ENCODE measurements at places on chromosomes 3 and 15.

- DNase-seq: no peak
These were observed 64.1 kb upstream of the SLC6A1 start for GRCh38 chr3:10928407-10928960.

GRCh38 chr3:145282505-145282904, 878.5 kb downstream of the PLOD2 start:
- DNase-seq: no peak

GRCh38 chr15:101250341-101250831, 1.5 kb downstream of the CHSY1 start:
- DNase-seq: no peak

DNA sequence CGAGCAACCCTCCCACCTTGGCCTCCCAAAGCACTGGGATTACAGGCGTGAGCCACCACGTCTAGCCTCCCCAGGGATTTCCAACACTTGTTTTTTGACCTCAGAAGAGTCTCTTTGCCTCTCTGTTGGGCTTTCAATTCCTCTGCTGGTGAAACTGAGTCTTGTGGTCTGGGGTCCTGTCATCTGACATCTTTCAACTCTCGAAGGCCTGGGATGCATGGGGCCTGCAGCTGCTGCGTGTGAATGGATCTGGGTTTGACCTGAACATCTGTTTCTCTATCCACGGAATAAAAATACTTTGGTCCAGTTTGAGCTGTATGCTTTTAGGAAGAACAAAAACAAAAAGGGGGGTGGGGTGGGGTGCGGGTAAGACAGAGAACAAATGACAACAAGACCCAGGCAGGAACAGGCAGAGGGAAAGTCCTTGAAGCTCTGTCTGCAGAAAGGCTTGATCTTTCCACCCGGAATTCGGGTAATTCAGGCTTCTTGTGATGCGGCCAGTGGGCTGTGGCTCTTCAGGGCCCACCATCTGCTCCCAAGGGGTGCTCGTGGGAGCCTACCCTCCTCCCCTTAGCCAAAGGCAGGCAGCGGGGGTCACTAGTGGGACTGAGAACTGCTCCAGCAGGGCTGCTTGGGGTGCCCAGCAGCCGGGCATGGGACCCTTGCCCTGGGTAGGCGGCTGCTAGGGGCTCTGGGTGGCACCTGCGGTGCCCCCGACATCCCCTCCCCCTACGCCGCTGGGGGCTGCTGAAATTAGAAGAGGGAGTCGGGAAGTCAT, 71.5 kb downstream of the SLC12A8 start:
- no peak for DNase-seq

- no peak for DNase-seq
These were observed 176.3 kb upstream of the ICE2 start for GRCh38 chr15:60655252-60655651.

DNA sequence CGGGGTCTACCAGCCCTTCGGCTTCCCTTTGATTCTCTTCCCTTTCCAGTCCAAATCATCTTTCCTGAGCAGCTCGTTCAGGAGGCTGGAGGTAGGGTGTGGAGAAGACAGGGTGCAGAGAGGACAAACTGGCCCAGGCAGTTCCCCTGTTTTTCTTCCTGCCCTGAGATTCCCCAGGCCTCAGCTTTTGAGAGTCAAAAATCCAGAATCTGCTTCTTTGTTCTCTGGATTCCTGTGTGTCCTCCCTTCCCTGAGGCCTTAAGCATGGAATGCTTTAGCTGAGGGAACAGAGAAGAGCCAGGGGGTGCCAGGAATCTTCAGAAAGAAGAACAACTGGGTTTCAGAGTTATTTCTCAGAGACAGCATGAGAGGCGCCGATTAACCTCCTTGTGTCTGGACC, 26.7 kb upstream of the LRTM1 start:
- no peak for DNase-seq

- no peak for DNase-seq
These were observed 35.2 kb downstream of the SSR3 start for GRCh38 chr3:156519758-156520162.

GRCh38 chr3:136300444-136300843, 50.3 kb downstream of the PCCB start:
- DNase-seq: no peak

GRCh38 chr3:73448761-73449301, 175.9 kb downstream of the PDZRN3 start:
- DNase-seq: no peak

- no peak for DNase-seq
These were observed 216.9 kb downstream of the LRTM1 start for GRCh38 chr3:54710954-54711353.

DNA sequence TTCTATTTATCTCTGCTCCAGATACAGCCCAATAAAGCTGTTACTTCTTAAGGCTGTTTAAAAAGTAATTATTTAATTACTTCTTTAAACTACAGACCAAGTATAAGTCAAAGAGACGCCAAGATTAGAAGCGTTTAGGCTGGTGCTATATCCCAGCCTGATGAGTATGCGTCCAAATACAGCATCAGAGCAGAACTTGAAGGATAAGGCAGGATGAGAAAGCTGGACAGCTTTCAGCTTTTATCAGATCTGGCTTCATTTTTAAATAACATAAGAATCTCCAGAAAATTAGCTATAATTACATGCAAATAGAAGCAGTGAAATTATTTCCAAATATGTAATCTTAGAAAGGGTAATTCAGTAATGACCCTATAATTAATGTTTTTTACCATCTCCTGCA, 110.3 kb upstream of the MYO5C start:
- DNase-seq: no peak

GRCh38 chr3:29140666-29141065, 140.2 kb upstream of the RBMS3 start:
- DNase-seq: no peak

GRCh38 chr3:147493666-147494065, 84.5 kb downstream of the ZIC1 start:
- DNase-seq: no peak

DNA sequence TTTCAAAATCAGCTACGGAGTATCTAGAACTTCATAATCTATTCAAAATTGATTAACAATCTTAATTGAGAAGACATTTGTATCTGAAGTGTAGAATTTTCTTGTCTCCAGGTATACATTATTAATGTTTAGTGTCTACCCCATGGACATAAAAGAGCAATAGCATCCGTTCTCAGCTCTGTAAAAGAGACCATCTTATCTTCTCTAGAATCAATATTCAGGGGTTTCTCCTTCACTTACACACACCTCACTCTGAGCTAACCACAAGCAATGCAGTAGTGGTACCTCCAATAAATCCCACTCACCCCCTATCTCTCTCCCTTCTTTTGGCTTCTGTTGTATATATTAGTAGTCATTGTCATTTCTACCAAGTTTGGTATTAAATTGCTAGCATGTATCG, 16.2 kb downstream of the MBNL1 start:
- DNase-seq: no peak

GRCh38 chr3:126526668-126527005, 2.7 kb downstream of the CHST13 start:
- DNase-seq: no peak

DNA sequence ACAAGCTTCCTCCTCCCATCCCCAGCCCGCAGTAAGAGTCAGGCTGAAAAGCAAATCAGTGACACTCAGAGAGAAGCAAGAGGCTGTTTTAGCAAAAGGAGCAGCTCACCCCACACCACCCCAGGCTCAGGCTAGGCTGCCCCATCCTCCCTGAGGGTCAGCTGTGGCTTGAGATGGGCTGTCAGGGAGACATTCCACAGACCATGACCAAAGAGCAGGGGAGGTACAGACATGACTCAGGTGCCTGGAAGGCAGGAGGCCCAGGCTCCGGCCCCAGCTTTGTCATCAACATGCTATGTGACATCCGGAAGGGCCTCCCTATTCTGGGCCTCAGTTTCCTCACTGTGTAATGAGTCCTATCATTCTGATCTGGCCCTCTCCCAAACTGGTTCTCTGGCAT, 24.7 kb downstream of the HCN4 start:
- DNase-seq: no peak

- no peak for DNase-seq
These were observed 873 bp downstream of the C3orf70 start for GRCh38 chr3:185151964-185152409.

DNA sequence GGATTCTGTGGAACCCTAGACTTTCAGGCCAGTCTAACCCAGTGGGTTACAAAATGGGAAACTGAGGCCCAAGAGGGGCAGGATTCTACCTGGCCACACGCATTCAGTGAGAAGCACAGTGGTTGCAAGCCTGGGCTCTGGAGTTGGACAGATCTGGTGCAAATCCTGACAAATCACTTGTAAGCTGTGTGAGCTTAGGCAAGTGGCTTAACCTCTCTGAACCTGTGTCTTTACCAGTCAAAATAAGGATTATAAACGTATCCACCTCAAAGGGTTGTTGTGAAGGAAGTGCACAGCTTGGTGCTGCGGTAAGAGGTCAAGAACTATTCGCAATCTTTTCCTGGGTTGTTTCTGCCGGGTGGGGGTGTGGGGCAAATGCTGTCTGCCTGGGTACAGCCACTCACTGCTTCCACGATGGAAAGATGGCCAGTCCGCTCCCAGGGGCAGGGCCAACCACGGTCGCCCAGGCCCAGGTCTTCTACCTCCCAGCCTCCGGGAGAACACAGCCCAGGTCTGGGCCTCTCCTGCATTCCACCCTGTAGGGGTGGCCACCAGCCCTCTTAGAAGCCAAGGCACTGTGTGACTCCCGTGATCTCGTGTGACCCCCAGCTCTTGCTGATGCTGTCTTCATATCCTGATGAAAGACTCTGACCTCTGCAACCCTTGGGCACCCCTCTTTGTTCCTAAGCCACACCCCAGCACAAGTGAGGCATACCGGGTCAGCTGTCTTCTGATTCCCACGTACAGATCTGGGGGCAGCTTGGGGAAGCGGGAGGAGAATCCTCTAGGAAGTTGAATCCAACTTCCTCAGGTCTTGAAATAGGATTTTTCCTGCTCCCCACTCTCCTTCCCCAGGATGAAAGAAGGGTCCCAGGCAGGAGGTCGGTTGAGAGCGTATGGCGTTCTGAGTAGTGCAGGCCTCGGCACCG, 1.5 kb downstream of the CHRNA3 start:
- DNase-seq: no peak
